Activated CD8-positive, alpha-beta memory T cell treated with anti-CD3 and anti-CD28 coated beads, Interleukin-2, amount 50 U/mL, for 48 hours (primary cell): ENCODE measurements at places on chromosomes 3 and 15.
A peak's percentile ranks its signal among the peaks of the same experiment; 100 is the strongest.

DNA sequence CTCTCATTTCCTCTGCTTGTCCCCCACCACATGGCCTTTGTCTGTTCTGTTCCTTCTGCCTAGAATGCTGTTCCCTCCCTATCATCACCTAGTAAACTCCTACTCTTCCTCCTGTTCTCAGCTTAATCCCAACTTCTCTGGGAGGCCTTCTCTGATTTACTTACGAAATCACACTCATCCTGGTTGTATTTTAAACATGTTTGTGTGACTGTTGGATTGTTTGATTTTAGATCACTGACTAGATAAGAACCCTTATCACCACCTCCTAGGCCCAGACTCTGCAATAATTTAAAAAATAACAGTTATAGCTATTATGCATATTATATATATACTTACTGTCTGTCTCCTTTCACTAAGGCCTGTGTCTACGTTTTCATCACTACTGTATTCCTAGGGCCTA lies 26.1 kb downstream of the ATP2B2 start:
- DNase-seq = no peak

DNA sequence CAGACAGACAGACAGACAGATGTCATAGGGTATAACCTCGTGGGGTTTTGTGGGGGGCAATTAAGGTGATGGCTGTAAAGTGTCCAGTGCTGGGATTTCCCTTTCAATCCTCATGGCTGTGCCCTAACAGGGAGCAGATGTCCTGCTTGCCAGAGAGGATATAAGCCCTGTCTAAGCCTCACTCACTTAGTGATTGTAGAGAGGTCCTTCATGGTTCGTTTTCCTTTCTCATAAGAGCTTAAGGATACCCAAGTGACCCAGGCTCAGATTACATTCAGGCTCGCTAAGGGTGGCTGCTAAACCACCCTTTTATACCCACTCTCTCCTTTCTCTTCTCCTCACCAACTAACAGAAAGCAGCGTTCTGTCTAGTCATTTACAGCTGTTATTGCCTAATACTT lies 19.2 kb downstream of the LYSMD2 start:
- no peak for DNase-seq

GRCh38 chr3:30069056-30069455 lies 537.3 kb upstream of the TGFBR2 start:
- no peak for DNase-seq

- DNase-seq = no peak
These were observed 71.5 kb upstream of the ADAMTSL3 start for GRCh38 chr15:83582381-83582780.

- DNase-seq = no peak
These were observed 13.1 kb upstream of the PLA2G4D start for GRCh38 chr15:42107473-42107872.

DNA sequence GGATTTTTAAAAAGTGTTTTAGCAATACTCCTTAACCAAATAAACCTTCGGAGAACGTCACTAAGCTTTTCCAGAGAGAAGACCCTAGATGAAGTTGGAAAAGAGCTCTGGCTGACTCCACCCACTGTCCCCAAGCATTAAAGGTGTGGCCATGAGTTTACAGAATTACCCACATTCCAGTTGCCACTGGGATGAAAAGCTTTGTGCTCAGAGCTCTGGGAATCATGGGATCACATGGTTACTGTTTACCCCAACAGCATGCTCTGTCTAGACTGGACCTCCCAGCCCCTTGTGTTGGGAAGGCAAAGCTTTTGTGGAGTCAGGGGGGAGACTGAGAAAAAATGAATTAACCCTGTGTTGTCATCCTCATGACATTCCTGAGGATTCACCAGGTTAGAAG lies 55.3 kb downstream of the CCK start:
- DNase-seq = no peak

DNA sequence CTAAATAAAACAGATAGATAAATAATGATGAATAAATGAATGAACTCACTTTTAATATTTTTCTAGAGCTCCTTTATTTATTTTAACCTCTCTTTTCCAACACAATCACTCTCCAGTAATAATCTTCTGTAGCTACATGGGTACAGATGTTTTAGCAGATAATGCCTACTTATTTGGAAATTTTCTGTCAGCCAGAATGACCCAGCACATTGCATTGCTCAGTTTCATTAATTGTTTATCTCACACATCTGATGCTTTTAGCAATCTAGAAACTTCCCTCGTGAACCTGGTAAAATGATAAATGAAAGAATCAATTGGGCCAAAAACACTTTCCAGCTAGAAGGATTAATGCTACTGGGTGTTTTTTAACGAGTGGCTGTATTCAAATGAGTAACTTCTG lies 14.9 kb upstream of the MYH15 start:
- no peak for DNase-seq

- no peak for DNase-seq
These were observed 394.5 kb upstream of the RARB start for GRCh38 chr3:25033407-25034029.

DNA sequence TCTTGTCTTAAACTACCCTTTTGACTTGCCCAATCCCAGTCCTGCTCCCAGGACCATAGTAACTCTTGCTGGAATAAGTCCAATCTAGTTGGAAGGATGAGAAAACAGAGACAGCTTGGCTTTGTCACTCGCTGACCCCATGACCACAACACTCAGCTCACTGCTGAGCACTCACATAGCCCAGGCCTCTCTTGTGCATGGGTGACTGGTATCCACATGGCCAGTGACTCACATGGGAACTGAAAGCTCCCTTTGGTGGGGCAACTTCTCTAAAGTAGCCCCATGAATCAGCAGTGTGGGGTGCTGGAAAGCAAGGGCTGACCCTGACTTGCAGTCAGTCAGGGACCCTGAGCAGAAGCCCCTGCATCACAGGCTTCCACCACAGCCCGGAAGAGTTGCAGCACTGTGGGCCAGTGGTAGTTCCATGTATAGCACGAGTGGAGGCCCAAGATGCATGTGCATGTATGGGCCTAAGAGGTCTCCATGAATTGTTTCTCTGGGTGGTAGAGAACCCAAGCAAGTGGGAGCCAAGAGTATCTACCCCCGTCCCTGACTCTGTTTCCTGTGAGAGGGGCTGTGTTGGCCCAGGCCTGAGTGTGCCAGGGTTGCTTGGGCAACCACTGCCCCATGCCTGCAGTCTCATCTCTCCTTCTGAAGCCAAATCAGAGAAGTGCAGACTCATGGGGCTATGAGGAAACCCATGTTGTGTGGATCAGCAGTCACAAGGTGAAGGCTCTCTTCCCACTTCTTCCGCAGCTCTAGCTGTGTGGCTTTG lies 62.1 kb upstream of the XCR1 start:
- DNase-seq = peak; percentile 66

DNA sequence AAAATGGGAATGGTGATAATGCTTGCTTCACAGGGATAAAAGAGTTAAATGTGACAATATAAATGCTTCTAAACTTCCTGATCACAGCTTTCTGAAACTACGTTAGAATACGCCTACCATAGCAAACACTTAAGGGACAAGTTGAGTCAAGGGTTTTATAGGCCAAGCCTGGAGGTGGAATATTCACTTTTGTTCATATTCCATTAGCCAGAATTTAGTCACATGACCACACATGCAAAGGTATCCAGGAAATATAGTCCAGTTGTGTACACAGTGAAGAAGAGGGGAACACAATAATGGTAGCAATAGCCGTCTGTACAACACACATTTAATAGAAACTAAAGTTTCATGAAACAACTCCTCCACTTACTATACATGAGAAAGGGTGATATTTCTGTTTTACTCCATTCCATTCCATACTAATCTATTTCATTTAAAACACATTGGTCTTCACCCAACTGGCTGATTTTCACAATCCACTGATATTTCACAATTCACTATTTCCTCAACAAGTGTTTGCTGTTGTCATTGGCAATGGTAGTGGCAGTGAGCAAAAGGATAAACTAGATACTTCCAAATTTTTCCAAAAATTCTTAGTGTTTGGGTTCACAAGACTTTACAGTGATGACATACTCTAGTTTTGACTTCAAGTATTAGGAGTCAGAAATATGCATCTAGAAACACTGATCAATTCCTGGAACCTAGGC lies 270.9 kb downstream of the ERC2 start:
- no peak for DNase-seq

- no peak for DNase-seq
These were observed 34.8 kb upstream of the EPHA3 start for GRCh38 chr3:89072642-89073041.

- DNase-seq = no peak
These were observed 59.0 kb upstream of the PLCL2 start for GRCh38 chr3:16825617-16826204.

DNA sequence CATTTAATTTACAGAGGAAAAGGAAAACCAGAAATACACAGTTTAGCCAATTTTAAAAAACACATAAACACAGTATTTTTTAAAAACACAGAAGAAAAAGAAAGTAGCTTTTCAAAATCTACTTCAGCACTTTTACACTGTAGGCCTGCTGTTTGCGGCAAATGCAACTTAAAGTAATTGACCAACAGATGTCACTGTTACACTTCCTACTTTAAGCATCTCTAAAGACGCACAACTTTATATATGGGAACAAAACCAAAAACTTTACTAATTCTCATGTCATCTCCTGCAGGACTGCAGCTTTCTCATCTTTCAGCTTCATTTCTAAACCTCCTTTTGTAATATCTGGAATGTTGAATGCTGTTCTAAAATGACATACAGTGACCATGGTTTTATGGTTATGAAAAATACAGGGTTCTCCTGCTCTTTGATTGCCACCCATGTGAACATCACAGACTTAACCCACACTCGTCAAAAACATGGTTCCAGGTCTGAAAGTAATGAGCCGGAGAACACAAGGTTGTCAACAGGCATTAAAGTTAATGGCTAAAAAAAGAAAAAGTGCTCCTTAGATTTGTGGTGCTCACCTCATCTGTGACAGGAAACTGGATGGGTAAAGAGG lies 107.9 kb downstream of the FMN1 start:
- DNase-seq = no peak

GRCh38 chr3:133123636-133124035 lies 85.4 kb downstream of the TMEM108 start:
- DNase-seq = no peak
